ENCODE measurements at places on chromosomes 16 and 17.
A peak's percentile ranks its signal among the peaks of the same experiment; 100 is the strongest.

DNA sequence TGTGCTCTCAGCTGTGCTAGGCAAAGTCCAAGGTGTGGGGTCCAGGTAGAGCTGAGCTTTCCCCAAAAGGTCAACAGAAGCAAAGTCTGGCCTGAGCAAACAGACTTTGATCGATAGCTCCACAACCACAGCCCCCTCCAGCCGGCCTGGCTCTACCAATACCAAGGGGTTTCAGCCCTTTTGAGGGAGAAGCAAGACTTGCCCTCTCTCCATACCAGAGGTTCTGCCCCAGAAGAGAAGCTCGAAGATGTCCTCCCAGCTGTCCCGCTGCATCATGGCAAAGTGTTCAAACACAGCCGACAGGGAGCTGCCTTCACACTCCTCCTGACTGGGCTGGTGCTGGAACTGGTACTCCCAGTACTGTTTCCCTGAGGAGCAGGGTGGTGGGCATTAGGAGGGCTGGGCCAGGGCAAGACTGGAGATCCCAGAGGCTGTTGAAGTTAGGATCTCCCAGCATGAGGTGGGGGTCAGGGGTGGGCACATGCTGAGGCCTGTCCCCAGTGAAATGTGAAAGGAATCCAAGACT lies 1.7 kb downstream of the VTN start:
- no peak for DNase-seq

- DNase-seq: no peak
Measured at GRCh38 chr16:46757339-46758050, 9.4 kb upstream of the MYLK3 start.

DNA sequence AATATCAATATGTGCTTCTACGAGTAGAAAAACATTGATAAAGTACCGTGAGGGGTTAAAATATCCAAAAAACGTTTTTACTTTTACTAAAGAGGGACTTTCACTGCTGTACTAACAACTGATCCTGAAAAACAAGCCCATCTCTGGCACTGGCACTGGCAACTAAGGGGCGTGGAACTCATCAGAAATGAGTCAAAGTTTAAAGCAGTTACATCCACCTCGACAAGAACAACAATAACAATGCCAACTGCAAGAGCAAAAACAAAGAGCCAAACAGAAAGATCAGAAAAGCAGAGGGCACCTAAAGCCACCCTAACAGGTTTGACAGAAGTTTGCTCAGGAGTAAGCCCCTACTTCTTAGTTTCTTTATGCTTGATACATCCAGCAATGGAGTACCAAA lies 13.1 kb downstream of the MBTPS1 start:
- peak; percentile 21 for DNase-seq

DNA sequence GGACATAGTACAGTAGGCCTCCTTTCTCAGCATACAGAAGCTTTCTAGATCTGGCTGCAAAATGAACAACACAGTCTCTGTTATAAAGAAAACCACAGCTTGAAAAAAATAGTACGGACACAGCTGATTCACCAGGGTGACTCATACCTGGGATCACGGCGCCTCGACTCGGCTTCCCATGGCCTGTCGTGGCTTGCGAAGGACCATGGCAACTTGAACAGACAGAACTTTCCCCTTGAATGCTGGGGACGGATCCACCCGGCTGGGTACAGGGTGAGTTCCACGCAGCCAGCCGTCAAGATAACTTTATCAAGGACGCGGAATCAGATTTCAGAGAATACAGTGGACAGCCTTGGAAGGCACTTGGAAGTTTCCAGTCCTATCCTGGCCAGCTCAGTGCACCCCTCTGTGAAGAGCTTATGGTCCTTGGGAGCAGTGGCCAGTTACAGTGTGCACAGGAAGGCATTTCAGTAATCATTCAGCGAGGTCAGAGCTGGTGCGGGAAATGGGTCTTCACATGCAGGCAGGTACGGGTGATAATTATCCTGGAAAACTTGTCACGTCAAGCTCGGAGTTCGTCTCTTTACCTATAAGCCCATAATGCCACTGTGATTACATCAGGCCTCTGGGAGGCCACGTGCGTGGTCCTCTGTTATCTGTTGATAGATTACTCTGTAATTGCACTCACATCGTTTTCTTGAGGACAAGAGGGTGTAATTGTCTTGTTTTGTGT lies 57.9 kb upstream of the MAF start:
- peak; percentile 43 for DNase-seq

DNA sequence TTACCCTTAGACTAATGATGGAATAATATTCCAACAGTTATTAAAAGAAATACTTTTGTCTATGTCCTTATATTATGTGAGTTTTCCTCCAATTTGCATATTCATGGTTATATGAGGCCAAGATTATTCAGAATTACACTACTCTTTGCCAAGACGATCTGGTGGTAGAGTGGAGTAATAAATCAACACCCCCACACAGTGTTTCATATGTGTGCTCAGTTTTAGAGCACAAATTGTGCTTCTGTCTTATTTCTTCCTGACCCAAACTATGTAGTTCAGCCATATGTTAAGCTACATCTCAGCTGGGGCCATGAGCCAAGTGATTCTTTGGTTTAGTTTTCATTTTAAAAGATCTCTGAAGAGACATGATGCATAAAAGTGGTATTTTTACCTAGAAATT lies 26.9 kb upstream of the PPM1E start:
- DNase-seq: no peak

DNA sequence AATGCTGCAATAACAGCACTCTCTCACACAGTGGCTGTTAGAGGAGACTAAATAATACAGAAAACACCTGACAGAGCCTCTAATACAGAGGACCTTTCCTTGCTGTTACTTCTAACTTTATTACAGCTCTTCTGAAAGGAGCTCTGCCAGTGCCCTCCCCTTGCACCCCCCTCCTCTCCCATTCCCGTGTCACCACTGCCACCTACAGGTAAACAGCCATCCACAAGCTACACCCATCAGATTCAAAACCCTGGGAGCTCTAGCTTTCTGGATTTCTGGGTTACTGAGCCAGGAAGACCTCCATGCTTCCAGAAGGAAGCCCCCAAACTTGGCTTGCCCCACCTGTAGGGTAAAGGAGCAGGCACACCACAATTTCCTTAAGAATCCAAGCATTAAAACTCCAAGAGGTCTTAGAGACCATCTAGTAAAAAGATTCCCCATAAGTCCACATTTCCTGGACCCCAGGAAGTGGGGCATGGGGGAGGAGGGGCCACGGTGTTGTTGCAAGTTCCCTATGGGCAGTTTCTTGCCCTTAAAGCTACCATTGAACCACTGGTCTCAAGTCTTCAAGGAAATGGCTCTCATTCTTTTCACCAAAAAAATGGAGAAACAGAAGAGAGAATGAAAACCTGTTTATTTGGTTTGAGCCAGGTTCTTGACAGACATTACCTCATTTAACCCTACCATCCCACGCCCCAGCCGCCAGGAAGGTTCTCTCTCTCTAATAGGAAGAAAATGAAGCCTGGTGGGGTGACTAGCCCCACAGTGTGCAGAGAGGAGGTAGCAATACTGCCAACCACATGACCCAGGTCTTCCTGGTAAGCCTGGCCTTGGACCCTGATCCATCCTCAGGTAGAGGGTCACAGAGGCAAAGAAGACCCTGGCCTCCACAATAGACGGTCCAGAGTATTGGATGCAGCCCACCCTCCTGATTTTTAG lies 52.8 kb downstream of the TOM1L2 start:
- peak; percentile 84 for DNase-seq

DNA sequence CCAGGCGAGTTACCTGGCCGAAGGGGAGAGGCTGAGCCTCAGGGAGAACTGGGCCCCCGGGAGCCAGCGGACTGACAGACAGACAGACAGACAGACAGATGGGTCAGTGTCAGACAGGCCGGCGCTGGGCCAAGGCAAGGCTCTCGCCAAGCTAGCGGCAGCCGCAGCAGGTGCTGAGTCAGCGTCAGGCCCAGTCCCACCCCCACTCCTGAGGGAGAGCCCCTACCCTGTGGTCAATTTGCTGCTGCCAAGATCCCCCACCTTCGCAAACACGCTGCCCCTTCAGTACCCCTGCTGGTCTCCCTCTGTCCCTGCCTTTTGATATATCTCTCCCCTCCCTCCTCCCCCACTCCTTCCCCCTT lies 1.5 kb downstream of the FGF11 start:
- peak; percentile 35 for DNase-seq

DNA sequence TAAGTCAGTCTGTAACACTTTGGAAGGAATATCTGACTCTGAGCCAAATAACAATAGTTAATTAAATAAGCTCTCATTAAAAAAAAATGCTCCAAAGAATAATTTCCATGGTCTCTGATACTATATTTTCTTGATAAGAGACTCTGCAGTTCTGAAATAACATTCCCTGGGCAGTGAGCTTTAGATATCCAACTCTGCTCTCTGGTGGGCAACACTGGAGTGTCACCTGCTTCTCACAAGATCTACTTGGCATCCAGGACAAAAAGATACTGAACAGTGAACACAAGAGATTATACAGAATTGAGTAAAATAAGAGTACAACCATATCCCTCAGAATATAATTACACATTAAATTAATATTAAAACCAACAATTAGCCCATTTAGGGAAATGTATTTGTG lies 13.7 kb downstream of the BLMH start:
- peak; percentile 52 for DNase-seq

- no peak for DNase-seq
Measured at GRCh38 chr16:57374067-57374534, 1.8 kb downstream of the CX3CL1 start.

DNA sequence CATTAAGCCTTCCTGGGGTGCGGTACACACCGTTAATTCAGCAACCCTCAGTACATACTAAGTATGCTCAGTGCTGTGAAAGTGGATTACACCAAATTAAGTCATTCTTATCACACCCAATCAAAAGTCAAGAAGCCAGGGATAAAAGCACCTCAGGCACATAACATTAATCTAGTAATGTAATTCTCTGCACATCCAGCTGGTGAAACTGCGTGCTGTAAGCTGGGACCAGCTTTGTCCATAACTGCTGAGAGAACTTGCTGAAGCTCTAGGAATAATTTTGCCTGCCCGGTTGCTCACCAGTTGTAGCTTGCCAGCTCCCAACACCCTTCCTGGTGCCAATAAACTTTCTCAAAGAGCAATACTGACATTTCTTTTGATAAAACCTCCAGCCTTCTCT lies 44.9 kb downstream of the SLC47A1 start:
- DNase-seq: peak; percentile 13

DNA sequence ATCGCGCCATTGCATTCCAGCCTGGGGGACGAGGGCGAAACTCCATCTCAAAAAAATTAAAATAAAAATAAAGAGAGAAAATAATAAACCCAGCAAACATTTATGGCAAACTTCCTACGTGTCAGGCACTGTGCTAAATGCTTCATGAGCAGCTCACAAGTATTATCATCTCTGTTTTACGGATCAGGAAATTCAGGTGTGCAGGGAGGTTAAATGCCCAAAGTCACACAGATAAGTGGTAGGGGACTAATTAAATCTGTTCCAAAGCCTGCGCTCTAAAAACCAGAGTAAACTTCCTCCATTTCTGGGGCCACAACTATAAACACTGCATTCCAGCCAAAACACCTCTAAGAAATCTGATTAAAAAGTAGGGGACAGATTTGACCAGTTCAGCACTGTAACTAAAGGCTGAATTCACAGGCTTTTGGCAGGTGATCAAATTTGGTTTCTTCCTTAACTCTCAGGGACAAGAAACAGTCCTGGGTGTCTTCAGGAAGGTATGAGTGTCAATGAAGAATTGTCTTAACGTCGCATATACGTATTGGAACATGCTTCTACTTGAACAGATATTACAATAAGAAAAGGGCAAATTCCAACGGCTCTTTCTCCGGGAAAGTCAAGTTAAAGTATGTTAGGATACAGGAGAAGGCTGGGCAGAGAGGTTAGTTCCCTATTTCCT lies 996 bp downstream of the STRADA start:
- no peak for DNase-seq
